Lung (tissue), 17 donors: ENCODE measurements at places on chromosomes 5 and 9.

DNA sequence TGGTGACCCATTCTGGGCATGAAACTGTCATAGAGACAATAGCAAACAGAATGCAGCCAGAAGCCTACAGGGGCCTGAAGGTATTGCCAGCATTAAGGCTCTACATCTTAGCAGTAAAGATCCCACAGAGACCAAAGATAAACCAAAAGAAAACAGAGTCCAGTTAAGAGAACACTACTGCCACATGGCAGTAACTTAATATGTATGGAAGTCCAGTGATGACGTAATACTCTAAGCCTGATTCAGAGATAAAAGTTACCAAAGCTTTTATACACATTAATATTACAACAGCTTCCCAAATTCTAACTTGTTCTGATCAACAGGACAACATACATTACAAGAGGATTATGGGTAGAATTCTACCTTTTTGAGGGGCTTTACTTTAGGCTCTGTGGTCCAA lies 371.5 kb downstream of the PRELID2 start:
- no peaks in the 10 kb centered on the region for H3K36me3 ChIP-seq
- no peaks in the 10 kb centered on the region for H3K27me3 ChIP-seq
- H3K27ac ChIP-seq = no peak overlapping the region
- DNase-seq = no peak
- H3K4me1 ChIP-seq = no peaks in the 10 kb centered on the region

- H3K4me1 ChIP-seq = no peaks in the 10 kb centered on the region
- H3K27me3 ChIP-seq = no peaks in the 10 kb centered on the region
- no peaks in the 10 kb centered on the region for H3K36me3 ChIP-seq
- DNase-seq = no peak
- H3K4me3 ChIP-seq = no peak overlapping the region
Measured at GRCh38 chr5:90861843-90862586, 303.4 kb downstream of the ADGRV1 start.

DNA sequence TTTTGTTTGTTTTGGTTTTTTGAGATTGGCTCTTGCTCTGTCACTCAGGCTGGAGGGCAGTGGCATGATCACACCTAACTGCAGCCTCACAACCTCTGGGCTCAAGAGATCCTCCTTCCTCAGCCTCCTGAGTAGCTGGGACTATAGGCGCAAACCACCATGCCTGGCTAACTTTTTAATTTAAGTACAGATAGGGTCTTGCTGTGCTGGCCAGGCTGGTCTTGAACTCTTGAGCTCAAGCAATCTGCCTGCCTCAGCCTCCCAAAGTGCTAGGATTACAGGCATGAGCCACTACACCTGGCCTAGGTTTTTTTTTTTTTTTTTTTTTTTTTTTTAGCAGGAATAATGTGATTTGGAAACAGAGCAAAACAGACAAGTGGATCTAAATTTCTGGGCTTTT lies 37.6 kb downstream of the MARCHF6 start:
- H3K4me3 ChIP-seq = no peak overlapping the region
- H3K4me1 ChIP-seq = no peaks in the 10 kb centered on the region
- H3K36me3 ChIP-seq = peaks cover 56% of the 10 kb centered on the region
- H3K27me3 ChIP-seq = no peaks in the 10 kb centered on the region
- no peak for DNase-seq

DNA sequence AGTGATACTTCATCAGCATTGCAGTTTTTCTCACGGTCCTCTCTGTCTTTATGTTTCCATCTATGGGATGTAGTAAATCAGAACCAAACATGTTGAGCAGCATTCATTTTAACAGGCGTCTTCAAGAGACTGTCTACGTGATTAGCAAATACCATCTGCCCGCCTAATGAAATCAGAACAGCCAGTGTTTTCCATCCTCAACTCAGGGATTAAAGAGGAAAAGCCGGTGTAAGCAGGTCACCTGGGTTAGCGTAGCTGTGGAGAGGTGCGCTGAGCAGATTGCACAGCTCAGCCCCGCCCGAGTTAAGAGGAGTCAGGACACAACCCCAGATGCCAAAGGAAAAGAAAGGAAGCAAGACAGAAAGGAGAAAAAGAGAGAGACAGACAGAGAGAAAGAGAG lies 54.3 kb upstream of the ANKRD33B start:
- no peaks in the 10 kb centered on the region for H3K4me1 ChIP-seq
- H3K27me3 ChIP-seq = no peaks in the 10 kb centered on the region
- no peak for DNase-seq
- H3K4me3 ChIP-seq = no peak overlapping the region
- H3K36me3 ChIP-seq = no peaks in the 10 kb centered on the region

DNA sequence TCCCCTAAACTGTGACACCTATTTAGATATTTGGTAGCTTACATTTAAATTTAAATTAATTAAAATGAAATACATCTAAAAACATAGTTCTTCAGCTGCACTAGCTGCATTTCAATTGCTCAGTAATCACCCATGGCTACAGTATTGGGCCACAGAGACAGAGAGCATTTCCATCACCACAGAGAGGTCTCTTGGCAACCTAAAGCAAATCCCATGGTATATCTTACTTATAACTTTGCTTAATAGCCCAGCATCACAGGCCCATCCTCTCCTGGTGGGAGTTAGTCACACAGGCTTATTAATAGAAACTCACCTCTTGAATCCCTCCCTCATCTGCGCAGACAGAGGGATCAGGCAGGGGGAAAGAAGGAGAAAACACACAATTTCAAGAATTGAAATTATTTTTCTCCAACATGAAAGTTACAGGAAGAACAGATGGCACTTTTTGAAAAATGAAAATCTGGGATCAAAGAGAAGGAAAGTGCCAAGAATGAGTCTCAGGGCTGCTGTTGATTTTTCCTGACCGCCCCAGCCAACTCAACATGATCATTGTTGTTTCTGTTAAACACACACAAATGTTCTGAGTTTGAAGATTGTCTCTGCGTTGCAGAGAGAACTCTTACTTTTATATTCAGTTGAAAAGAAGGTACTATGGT lies 144.6 kb downstream of the CMYA5 start:
- peaks cover 2% of the 10 kb centered on the region for H3K4me1 ChIP-seq
- DNase-seq = no peak
- no peaks in the 10 kb centered on the region for H3K27me3 ChIP-seq
- no peak overlapping the region for H3K4me3 ChIP-seq

- no peak for DNase-seq
- H3K36me3 ChIP-seq = no peaks in the 10 kb centered on the region
- no peak overlapping the region for H3K27ac ChIP-seq
Measured at GRCh38 chr5:8123559-8123958, 254.6 kb downstream of the MTRR start.

- no peaks in the 10 kb centered on the region for H3K36me3 ChIP-seq
- DNase-seq = no peak
- no peaks in the 10 kb centered on the region for H3K27me3 ChIP-seq
- no peak overlapping the region for H3K4me3 ChIP-seq
- H3K27ac ChIP-seq = no peak overlapping the region
Measured at GRCh38 chr5:130102375-130102774, 198.1 kb downstream of the CHSY3 start.

DNA sequence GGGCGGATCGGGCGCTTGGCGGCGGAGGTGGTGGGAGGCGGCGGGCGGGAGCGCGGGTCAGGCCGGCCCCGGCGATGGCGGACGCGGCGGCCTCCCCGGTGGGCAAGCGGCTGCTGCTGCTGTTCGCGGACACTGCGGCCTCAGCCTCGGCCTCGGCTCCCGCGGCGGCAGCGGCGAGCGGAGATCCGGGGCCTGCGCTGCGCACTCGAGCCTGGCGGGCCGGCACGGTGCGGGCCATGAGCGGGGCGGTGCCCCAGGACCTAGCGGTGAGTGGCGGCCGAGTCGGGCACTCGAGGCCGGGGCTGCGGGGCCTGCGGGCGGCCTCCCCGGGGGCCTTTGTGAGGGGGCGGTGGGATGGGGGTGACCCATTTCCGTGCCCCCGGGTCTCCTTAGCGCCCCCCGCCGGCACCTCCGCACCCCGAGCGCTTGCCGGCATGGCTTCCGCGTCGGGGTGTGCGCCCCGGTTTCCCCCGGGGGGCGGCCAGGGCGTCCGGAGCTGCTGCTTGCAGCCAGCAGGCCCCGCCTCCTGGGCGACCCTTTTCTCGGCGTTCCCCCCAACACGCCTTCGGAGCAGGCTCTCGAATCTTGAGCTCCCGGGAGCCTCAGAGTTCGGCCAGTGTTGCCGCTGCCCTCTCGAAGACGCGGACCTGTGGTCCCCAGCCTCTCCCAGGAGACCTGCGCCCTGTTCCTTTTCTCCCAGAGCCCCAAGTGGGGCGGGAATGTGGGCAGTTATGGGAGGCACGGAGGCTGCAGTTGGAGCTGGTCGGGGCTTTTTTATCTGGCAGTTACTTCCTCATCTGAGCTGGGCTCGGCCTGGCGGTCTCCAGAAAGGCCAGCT lies 456 bp downstream of the KDM3B start:
- no peaks in the 10 kb centered on the region for H3K27me3 ChIP-seq
- peaks cover 17% of the 10 kb centered on the region for H3K4me1 ChIP-seq
- H3K27ac ChIP-seq = peak overlapping the region; percentile 92
- H3K4me3 ChIP-seq = peak overlapping the region; percentile 84
- DNase-seq = peak; percentile 80

DNA sequence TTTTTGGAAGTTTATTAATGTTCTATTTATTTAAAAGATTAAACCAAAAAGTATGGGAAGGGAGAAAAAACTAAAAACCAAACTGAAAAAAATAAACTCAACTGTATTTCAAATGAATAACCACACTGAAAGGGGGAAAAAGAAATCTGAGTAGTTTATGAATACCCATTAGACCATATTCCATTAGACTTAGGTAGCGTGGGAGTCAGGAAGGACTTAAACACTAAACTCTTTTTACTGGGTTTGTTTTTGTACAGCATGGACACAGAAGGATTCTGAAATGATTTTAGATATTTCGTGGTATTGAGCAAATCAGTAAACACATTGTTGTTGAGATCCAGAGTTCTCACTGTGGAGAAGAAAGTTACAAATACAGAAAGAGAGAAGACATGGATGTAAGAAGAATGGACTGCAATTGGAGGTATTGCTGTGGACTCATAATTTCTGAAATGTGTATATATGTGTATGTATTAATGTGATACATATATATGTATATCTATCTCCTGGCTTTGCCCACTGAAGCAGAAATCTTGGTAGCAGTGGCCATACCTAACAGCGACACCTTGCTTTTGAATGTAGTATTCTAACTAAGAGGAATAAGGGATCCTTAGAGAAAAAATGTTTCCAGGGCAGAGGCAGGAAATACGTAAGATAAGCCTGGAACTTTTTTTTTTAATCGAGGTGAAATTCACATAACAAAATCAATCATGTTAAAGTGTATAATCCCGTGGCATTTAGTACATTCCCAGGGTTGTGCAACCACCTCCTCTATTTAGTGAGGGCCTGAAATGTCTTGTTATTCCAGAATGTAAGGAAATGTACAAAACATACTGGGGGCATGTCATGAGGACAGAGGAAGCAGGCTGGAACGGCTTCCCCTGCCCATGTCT lies 228.8 kb downstream of the SMARCA2 start:
- no peak for DNase-seq
- H3K36me3 ChIP-seq = no peaks in the 10 kb centered on the region
- H3K4me1 ChIP-seq = peaks cover 20% of the 10 kb centered on the region
- no peak overlapping the region for H3K27ac ChIP-seq
- no peak overlapping the region for H3K4me3 ChIP-seq

GRCh38 chr9:35948451-35948850 lies 9.5 kb downstream of the OR2S2 start:
- no peak overlapping the region for H3K4me3 ChIP-seq
- no peak for DNase-seq
- H3K27me3 ChIP-seq = no peaks in the 10 kb centered on the region
- H3K4me1 ChIP-seq = no peaks in the 10 kb centered on the region

GRCh38 chr5:151456321-151456940 lies 9.0 kb downstream of the SLC36A1 start:
- no peak overlapping the region for H3K27ac ChIP-seq
- no peak overlapping the region for H3K4me3 ChIP-seq
- H3K27me3 ChIP-seq = no peaks in the 10 kb centered on the region
- H3K4me1 ChIP-seq = no peaks in the 10 kb centered on the region
- H3K36me3 ChIP-seq = no peaks in the 10 kb centered on the region
- DNase-seq = no peak

DNA sequence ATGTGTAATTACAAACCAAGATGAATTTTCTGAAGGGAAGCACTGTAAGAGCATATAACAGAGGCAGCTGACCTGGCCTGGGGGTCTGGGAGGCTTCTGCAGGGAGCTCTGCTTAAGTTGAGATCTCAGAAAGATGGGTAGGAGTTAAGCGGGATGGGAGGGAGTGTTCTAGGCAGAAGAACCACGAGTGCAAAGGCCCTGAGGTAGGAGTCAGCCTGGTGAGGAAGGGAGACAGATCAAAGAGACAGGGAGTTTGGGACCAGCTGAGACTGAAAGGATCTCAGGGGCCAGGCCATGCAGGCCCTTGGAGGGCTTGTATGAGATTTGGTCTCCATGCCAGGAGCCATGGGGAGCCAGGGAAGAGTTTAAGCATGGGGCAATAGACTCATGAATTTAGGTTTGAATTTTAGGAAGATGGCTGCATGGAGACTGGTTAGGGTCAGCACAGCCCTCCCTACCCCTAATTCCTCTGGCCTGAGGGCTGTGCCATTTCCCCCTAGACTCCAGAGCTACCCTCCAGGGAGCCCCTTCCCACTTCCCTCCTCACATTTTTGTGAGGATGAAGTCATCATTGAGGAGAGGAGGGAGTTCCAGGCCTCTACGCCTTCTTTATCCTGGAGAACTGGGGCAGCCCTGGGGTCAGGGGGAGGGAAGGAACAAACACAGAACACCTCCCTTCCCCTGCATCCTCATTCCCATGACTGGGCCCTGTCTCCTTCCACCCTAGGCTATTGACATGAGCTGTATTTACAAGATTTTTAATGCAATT lies 4.8 kb upstream of the ARAP3 start:
- H3K4me3 ChIP-seq = no peak overlapping the region
- no peak overlapping the region for H3K27ac ChIP-seq
- no peaks in the 10 kb centered on the region for H3K36me3 ChIP-seq
- DNase-seq = no peak

DNA sequence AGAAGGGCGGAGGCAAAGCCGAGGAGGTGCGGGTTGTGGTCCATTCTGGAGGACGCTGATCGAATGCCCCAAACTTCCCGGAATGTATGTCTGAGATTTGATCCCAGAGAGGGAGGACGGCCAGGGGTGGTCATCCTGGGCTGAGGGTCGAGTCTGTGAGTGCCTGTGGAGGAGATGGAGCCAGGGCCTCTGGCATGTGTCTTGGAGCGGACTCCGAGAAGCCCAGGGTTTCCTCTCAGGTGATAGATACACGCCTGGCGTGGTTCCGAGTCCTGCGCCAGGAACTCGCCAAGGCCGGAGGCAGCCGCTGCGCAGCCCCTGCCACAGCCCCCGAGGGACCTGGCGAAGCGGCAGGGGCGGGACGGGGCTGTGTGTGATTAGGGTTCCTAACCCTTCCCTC lies 363 bp downstream of the ZNF454 start:
- no peaks in the 10 kb centered on the region for H3K27me3 ChIP-seq
- H3K27ac ChIP-seq = peak overlapping the region; percentile 58
- DNase-seq = peak; percentile 57
- no peaks in the 10 kb centered on the region for H3K36me3 ChIP-seq
- peak overlapping the region; percentile 62 for H3K4me3 ChIP-seq

GRCh38 chr5:3789519-3790193 lies 194.0 kb downstream of the IRX1 start:
- no peaks in the 10 kb centered on the region for H3K4me1 ChIP-seq
- H3K27me3 ChIP-seq = no peaks in the 10 kb centered on the region
- no peak overlapping the region for H3K4me3 ChIP-seq
